ENCODE measurements at places on chromosomes 16 and 17. TPM values are rescaled to one million over a fixed set of nuclear protein-coding genes. Genes with fewer than 3 reads are reported as not detected.
A peak's percentile ranks its signal among the peaks of the same experiment; 100 is the strongest.

DNA sequence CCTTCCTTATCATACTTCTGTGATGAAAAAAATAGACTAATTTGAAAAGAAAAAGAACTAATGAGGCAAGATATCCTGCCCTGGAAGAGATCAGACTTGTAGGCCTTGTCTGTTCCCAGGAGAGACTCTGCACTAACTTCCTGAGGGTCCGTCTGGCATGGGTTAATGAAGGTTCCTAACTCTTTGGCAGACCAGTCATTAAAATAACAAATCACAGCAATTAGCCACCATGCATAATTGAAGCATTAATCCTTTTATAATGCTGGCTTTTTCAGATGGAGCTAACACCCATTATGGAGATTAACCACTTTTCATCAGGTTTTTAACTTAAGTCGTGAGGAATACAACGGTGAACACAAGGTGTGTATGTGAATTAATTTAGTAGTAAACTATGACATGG, 10.4 kb upstream of the KRT10 start:
- H3K36me3 ChIP-seq: peaks cover 24% of the 10 kb centered on the region
- no peak for DNase-seq
- H3K27me3 ChIP-seq: no peaks in the 10 kb centered on the region
- no peak overlapping the region for H3K27ac ChIP-seq
- H3K4me3 ChIP-seq: no peak overlapping the region
- H3K4me1 ChIP-seq: peaks cover 2% of the 10 kb centered on the region

NTN3 gene
- polyA plus RNA-seq: not detected

GRCh38 chr16:88298181-88298832, 84.5 kb upstream of the ZNF469 start:
- no peaks in the 10 kb centered on the region for H3K36me3 ChIP-seq
- no peak for DNase-seq
- no peak overlapping the region for H3K27ac ChIP-seq
- no peak overlapping the region for H3K4me3 ChIP-seq

- H3K27me3 ChIP-seq: no peaks in the 10 kb centered on the region
- H3K27ac ChIP-seq: no peak overlapping the region
- peaks cover 9% of the 10 kb centered on the region for H3K4me1 ChIP-seq
- peaks cover 54% of the 10 kb centered on the region for H3K36me3 ChIP-seq
These were observed 25.9 kb downstream of the AP2B1 start for GRCh38 chr17:35612924-35613521.

GRCh38 chr17:27415120-27415795, 41.0 kb upstream of the KSR1 start:
- no peak for DNase-seq
- H3K27me3 ChIP-seq: no peaks in the 10 kb centered on the region
- no peak overlapping the region for H3K4me3 ChIP-seq
- H3K36me3 ChIP-seq: no peaks in the 10 kb centered on the region

- peaks cover 18% of the 10 kb centered on the region for H3K27me3 ChIP-seq
- peaks cover 7% of the 10 kb centered on the region for H3K4me1 ChIP-seq
- H3K36me3 ChIP-seq: no peaks in the 10 kb centered on the region
- DNase-seq: no peak
- no peak overlapping the region for H3K4me3 ChIP-seq
- no peak overlapping the region for H3K27ac ChIP-seq
These were observed 674 bp downstream of the TOM1L1 start for GRCh38 chr17:54901230-54901822.

- H3K4me3 ChIP-seq: no peak overlapping the region
- no peaks in the 10 kb centered on the region for H3K36me3 ChIP-seq
- H3K27me3 ChIP-seq: no peaks in the 10 kb centered on the region
- H3K4me1 ChIP-seq: no peaks in the 10 kb centered on the region
These were observed 4.6 kb downstream of the PRSS21 start for GRCh38 chr16:2821487-2822157.

DNA sequence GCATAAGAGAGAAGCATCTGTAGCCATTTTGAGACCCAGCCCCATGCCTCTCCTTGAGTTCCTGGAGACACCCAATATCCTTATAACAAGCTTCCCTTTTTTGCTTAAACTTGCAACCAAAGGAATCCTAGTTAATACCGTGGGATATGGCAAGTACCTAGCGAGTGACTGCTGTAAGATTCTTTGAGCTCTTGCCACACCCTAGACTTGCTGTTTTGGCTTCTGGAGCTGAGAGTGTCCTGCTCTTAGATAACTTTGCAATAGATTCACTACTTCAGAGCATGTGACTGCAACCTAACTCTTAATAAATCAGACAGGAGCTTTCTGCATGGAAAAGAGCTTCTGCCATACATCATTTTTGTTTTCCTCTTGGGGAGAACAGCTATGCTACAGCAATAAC, 58.3 kb downstream of the AKAP1 start:
- H3K36me3 ChIP-seq: no peaks in the 10 kb centered on the region
- DNase-seq: no peak
- H3K27ac ChIP-seq: no peak overlapping the region
- H3K4me3 ChIP-seq: no peak overlapping the region

ABCC6 gene
- polyA plus RNA-seq: not detected

GRCh38 chr16:84985079-84986065, 26.0 kb downstream of the ZDHHC7 start:
- H3K4me3 ChIP-seq: no peak overlapping the region
- H3K4me1 ChIP-seq: peaks cover 21% of the 10 kb centered on the region
- H3K36me3 ChIP-seq: peaks cover 5% of the 10 kb centered on the region
- H3K27ac ChIP-seq: peak overlapping the region; percentile 10
- DNase-seq: no peak

- no peaks in the 10 kb centered on the region for H3K4me1 ChIP-seq
- H3K4me3 ChIP-seq: no peak overlapping the region
- peaks cover 2% of the 10 kb centered on the region for H3K27me3 ChIP-seq
- H3K27ac ChIP-seq: no peak overlapping the region
These were observed 97.7 kb downstream of the CBLN1 start for GRCh38 chr16:49183911-49184310.

KRT20 gene
- not detected for polyA plus RNA-seq

GRCh38 chr17:16438173-16438556, 22.8 kb downstream of the TRPV2 start:
- peak overlapping the region; percentile 99 for H3K4me3 ChIP-seq
- no peaks in the 10 kb centered on the region for H3K27me3 ChIP-seq
- H3K27ac ChIP-seq: peak overlapping the region; percentile 99
- H3K4me1 ChIP-seq: peaks cover 39% of the 10 kb centered on the region
- DNase-seq: no peak

- H3K4me3 ChIP-seq: peak overlapping the region; percentile 82
- peak; percentile 94 for DNase-seq
- no peaks in the 10 kb centered on the region for H3K36me3 ChIP-seq
- H3K27ac ChIP-seq: peak overlapping the region; percentile 99
- peaks cover 84% of the 10 kb centered on the region for H3K4me1 ChIP-seq
- H3K27me3 ChIP-seq: no peaks in the 10 kb centered on the region
These were observed 24.2 kb downstream of the FAM117A start for GRCh38 chr17:49739641-49740271.

DNA sequence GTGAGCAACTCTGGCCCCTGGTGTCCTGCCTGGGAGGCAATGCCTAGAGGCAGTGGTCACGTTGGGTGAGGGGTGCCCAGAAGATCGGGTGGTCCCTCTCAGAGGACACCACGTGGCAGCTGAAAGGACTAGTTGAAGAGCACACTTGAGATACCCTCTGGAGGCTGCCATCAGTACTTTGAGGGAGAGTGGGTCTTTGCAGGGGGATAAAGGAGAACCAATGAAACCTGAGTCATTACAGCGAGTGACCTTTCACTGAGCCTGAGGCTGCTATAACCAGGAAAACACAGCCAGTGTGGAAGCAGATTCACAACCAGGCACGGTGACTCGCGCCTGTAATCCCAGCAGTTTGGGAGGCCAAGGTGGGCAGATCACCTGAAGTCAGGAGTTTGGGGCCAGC, 18.9 kb downstream of the CA4 start:
- no peaks in the 10 kb centered on the region for H3K36me3 ChIP-seq
- H3K27me3 ChIP-seq: peaks cover 5% of the 10 kb centered on the region
- DNase-seq: no peak
- no peak overlapping the region for H3K27ac ChIP-seq
- peaks cover 17% of the 10 kb centered on the region for H3K4me1 ChIP-seq

ABCC11 gene
- polyA plus RNA-seq: not detected

DNA sequence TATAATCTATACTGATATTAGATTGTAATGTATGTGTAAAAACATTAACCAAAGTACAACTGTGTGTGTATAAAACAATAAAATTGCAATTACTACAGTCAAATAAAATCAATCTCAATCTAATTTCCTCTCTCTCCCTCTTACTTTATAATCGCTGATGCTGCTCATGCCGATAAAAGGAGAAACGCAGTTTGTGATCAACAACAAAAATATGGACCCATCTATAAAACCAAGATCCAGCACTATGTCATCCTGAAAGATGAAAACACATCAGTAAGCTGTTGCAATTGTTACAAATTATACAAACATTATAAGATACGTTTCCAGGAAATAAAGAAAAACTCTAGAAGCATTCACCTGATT, 33.5 kb upstream of the ABCA6 start:
- peaks cover 9% of the 10 kb centered on the region for H3K36me3 ChIP-seq
- no peak overlapping the region for H3K4me3 ChIP-seq
- no peaks in the 10 kb centered on the region for H3K4me1 ChIP-seq
- no peak overlapping the region for H3K27ac ChIP-seq

DNA sequence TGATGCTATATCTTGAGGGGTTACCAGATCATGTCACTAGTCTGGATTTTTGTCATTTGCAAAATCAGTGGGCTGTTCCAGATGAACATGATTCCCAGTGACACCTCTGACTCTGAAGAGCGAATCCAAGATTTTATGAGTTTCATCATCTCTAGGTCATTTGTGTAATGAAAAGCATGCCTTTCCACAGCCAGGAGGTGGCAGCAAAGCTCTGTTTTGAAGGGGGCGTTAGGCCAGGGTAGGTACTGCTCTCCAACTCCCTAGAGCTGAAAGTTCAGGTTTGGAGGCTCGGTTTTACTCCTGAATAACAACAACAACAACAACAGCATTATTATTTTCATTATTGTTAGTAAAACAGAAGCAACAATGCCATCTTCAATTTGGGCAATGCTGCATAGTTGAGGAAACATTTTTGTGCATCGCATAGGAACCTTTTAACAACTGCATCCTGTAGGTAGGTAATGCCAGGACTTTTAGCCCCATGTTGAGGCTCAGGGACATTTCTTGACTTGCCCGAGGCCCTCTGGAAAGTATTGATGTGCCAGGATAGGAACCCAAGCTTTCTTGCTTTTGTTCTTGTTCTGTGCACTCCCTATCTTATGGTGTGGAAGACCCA, 77.0 kb downstream of the MYH13 start:
- H3K4me3 ChIP-seq: no peak overlapping the region
- peaks cover 4% of the 10 kb centered on the region for H3K4me1 ChIP-seq
- no peaks in the 10 kb centered on the region for H3K36me3 ChIP-seq
- H3K27ac ChIP-seq: no peak overlapping the region
- peaks cover 9% of the 10 kb centered on the region for H3K27me3 ChIP-seq

DNA sequence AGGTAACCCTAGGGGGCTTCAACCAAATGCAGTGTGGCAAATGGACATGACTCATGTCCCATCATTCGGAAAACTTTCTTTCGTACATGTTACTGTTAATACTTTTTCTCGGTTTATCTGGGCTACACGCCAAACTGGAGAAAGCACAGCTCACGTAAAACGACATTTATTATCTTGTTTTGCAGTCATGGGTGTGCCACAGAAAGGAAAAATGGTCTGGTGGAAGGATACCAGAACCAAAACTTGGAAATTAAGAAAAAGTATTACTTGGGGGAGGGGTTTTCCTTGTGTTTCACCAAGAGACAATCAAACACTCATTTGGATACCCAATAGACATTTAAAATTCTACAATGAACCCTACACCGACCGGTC, 23.6 kb downstream of the ALOX15B start:
- H3K27me3 ChIP-seq: peaks cover 45% of the 10 kb centered on the region
- no peak overlapping the region for H3K4me3 ChIP-seq
- no peak overlapping the region for H3K27ac ChIP-seq
- H3K4me1 ChIP-seq: peaks cover 4% of the 10 kb centered on the region

GRCh38 chr17:45307290-45308015, 9.4 kb downstream of the MAP3K14 start:
- H3K4me3 ChIP-seq: peak overlapping the region; percentile 78
- no peaks in the 10 kb centered on the region for H3K27me3 ChIP-seq
- H3K27ac ChIP-seq: peak overlapping the region; percentile 90
- H3K4me1 ChIP-seq: peaks cover 37% of the 10 kb centered on the region
- DNase-seq: peak; percentile 56

CIBAR2 gene
- polyA plus RNA-seq: not detected

ADAP2 gene
- polyA plus RNA-seq: 0.11 TPM

LGALS9C gene
- polyA plus RNA-seq: not detected

RHOT2 gene
- 31.8 TPM for polyA plus RNA-seq

TMC7 gene
- polyA plus RNA-seq: not detected

DNA sequence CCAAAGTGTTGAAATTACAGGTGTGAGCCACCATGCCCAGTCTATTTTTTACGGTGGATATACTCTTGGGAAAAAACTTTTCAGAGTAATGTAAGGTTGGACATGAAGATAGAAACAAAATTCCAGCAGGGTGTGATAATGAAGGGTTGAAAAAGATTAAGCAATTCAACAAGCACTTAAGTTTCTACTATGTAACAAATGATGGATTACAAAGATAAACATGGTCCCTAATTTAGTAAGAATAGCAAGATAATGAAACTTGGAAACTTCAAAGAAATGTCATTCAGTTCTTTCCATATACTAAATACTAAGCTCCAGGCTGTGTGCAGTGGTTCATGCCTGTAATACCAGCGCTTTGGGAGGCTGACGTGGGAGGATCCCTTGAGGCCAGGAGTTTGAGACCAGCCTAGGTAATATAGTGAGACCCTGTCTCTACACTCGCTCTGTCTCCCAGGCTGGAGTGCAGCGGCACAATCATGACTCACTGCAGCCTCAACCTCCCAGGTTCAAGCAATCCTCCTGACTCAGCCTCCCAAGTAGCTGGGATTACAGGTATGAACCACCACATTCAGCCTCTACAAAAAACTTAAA, 31.0 kb downstream of the PSMD12 start:
- H3K27ac ChIP-seq: no peak overlapping the region
- H3K36me3 ChIP-seq: peaks cover 2% of the 10 kb centered on the region
- H3K4me3 ChIP-seq: no peak overlapping the region
- no peak for DNase-seq

SLC6A4 gene
- polyA plus RNA-seq: not detected

- no peak for DNase-seq
- H3K27me3 ChIP-seq: peaks cover 6% of the 10 kb centered on the region
- no peak overlapping the region for H3K4me3 ChIP-seq
- no peaks in the 10 kb centered on the region for H3K36me3 ChIP-seq
- no peaks in the 10 kb centered on the region for H3K4me1 ChIP-seq
These were observed 6.5 kb upstream of the NCBP3 start for GRCh38 chr17:3852561-3852960.

TP53TG3D gene
- polyA plus RNA-seq: 1.9 TPM

- H3K4me1 ChIP-seq: peaks cover 35% of the 10 kb centered on the region
- DNase-seq: no peak
- H3K27ac ChIP-seq: peak overlapping the region; percentile 91
- H3K36me3 ChIP-seq: no peaks in the 10 kb centered on the region
- H3K4me3 ChIP-seq: peak overlapping the region; percentile 65
These were observed 25.5 kb downstream of the NSMCE1 start for GRCh38 chr16:27242868-27243590.

GRCh38 chr17:51692917-51693316, 432.6 kb downstream of the UTP18 start:
- peaks cover 18% of the 10 kb centered on the region for H3K27me3 ChIP-seq
- H3K4me1 ChIP-seq: no peaks in the 10 kb centered on the region
- no peak overlapping the region for H3K27ac ChIP-seq

EFCAB5 gene
- not detected for polyA plus RNA-seq

GRCh38 chr17:39270923-39271322, 45.2 kb upstream of the STAC2 start:
- DNase-seq: no peak
- H3K4me1 ChIP-seq: no peaks in the 10 kb centered on the region
- peaks cover 81% of the 10 kb centered on the region for H3K36me3 ChIP-seq
- no peak overlapping the region for H3K4me3 ChIP-seq

GRCh38 chr16:87757841-87758426, 7.9 kb downstream of the KLHDC4 start:
- H3K4me3 ChIP-seq: no peak overlapping the region
- no peak for DNase-seq
- no peaks in the 10 kb centered on the region for H3K27me3 ChIP-seq
- H3K27ac ChIP-seq: no peak overlapping the region

Measured in naive thymus-derived CD8-positive, alpha-beta T cell (primary cell).